ENCODE measurements at places on chromosomes 3 and 15. TPM values are rescaled to one million over a fixed set of nuclear protein-coding genes. Genes with fewer than 3 reads are reported as not detected.

GRCh38 chr15:70088887-70089691, 8.6 kb downstream of the TLE3 start:
- peak; percentile 13 for DNase-seq

DNA sequence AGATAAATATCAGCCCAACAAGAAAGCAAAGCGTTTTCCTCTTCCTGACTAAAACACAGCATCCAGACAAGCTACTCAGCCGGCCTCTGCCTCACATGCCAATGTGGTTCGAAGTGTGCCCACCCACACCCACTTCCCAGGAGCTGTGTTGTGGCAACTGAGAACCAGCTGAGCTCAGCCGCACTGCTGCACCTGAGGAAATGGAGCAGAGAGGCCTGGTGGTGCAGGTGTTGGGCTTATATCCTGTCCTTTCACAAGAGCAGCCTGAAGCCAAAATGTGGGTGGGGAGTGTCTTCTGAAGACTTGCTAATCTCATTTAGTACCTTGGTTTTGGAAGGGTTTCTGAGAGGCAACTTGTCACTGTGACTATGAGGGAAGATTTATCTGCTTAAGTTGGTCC, 23.0 kb upstream of the RETNLB start:
- no peak for DNase-seq

DNA sequence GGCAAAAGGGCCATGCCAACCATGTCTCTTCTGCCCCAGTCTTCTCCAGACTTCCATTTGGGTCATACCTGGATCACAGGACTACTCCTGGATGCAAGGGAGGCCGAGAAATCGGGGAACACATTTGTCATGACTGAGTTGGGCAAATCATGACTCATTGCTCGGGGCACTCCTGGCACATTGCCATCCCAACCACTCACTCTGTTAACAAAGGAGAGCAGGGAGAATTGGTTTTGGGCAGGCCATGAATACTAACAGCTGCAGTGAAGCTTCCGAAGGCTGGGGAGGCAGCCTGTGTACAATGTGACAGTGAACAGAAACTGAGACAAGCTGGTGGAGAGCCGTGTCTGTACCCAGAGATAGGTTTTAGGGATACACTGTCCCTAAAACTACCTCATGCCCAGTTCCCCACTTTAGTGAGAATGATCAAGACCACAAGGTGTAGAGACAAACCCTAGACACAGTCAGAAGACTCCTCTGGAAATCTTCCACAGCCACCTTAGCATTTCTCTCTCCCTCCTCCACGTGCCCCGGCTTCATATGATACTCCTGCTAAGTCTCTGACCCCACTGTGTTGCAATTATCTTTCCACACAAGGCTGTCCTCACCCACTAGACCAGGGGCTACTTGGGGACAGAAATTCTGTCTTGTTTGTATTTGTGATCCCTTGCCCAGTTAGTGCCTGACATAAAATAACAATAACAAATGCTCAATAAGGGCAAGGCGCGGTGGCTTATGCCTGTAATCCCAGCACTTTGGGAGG, 10.5 kb upstream of the BUB1B start:
- peak; percentile 91 for DNase-seq

- DNase-seq, result no peak
These were observed 8.9 kb upstream of the PRKCD start for GRCh38 chr3:53151870-53152660.

DNA sequence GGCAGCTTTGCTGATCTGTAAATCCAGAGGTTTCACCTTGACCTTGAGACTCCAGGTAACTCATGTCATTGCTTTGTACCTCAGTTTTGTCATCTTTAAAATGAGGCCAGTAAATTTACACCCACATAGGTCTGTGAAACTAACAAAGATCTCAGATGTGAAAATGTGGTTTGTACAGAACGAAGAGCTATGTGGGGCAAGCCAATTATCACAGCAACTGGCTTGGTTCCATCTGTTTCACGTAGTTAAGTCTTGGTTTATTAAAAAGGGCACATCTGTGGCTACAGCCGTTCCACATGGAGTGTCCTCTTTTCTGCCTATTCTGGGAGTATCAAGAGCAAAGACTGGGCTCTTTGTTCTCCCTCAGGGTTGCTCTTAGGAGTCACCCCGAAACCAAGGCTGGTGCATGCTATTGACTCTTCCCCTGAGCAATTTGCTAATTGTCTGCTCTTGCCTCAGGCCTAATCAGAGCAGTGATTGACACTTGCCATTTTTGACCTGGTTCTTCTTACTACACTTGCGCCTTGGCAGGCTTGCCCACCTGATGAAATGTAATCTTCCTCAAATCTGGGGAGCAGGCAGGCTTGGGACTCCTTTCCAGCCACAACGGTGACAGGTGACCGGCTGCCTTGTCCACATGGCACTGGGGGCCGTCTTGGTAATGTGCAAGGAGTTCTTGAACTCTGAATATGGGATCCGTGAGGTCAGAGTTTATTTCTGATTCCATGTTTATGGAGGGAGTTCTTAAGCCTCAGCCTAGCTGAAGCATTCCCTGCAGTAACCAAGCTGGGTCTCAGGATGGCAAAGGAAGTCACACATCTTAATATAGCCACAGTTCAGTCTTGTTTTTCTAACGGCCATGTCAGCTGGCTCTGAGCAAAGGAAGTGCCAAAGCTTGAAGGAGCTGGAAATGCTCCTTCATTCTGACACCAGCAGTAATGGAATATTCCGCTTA, 40.1 kb downstream of the EAF1 start:
- no peak for DNase-seq

DNA sequence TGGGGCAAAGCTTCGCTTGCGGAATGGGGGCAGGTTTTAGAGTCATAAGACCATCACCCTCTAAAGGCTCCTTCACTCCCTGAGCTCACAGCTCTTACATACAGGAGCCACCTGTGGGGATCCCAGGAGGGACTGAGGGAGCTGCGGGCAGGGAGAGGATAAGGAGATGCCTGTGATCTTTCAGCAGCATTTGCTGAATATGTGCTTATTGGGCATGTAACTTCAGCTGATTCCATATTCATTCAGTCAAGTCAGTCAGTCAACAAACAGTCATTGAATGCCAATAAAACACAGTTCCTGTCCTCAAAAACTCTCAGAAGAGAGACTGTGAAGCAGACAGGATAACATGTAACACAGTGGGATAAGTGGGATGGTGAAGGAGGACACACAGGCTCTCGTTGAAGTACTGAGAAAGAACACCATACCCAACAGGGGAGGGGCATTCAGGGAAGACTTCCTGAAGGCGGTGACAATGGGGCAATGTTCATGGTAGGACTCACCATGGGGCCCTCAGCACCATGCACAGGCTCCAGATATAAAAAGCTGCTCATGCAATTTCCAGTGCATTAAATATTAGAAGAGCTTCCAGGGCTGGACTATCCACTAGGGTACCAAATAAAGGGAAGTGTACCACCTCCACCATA, 240.9 kb downstream of the UACA start:
- DNase-seq, result no peak

- DNase-seq, result no peak
These were observed 580.9 kb downstream of the DIPK2A start for GRCh38 chr3:144552346-144553057.

DNA sequence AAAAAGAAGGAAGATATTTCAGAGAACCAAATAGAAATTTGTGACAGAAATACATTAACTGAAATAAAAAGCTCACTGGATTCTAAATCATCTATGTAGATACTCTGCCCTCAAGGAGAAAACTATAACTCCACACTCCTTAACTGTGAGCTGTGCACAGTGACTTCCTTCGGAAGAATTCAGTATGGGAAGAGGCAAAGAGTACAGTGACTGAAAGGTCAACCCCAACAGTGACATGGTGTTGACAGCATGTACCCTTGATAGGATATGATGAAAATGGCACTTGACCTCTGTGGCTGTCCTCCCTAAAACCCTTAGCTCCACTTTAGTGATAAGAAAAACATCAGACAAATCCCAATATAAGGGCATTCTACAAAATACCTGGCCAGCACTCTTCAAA, 165.5 kb downstream of the ATP10A start:
- no peak for DNase-seq

DNA sequence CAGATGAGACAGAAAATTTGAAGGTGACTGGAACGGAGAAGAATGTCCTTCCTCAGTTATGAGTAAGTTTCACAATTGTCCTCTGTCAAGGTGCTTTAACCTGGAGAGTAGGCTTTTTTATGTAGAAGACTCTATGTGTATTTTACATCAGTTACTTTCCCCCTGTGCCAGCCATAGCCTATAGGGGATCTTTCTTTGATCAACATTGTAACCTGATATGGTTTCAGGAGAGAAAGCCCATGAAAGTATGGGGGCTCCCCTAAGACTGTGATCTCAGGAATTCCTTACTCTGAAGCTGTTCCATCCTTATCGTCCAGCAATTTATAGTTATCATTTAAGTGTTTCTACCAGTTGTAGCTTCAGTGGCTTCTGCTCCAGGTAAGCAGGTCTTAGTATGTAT, 1076.3 kb upstream of the EPHA6 start:
- DNase-seq, result no peak

GRCh38 chr3:187011915-187012314, 81.6 kb downstream of the ST6GAL1 start:
- no peak for DNase-seq

The ARGFX gene
- total RNA-seq, result not detected

The SPTBN5 gene
- total RNA-seq, result 1.1 TPM

The TTLL13 gene
- 0.06 TPM for total RNA-seq

The BFSP2 gene
- total RNA-seq, result not detected

The SKOR1 gene
- not detected for total RNA-seq

The SLC6A1 gene
- total RNA-seq, result not detected

The GCSAM gene
- total RNA-seq, result not detected

The NMB gene
- total RNA-seq, result 3.4 TPM

The ACTC1 gene
- total RNA-seq, result not detected
